ENCODE measurements at places on chromosomes 3 and 15. TPM values are rescaled to one million over a fixed set of nuclear protein-coding genes. Genes with fewer than 3 reads are reported as not detected.
A peak's percentile ranks its signal among the peaks of the same experiment; 100 is the strongest.

Gene MNS1
- 5.3 TPM for total RNA-seq

DNA sequence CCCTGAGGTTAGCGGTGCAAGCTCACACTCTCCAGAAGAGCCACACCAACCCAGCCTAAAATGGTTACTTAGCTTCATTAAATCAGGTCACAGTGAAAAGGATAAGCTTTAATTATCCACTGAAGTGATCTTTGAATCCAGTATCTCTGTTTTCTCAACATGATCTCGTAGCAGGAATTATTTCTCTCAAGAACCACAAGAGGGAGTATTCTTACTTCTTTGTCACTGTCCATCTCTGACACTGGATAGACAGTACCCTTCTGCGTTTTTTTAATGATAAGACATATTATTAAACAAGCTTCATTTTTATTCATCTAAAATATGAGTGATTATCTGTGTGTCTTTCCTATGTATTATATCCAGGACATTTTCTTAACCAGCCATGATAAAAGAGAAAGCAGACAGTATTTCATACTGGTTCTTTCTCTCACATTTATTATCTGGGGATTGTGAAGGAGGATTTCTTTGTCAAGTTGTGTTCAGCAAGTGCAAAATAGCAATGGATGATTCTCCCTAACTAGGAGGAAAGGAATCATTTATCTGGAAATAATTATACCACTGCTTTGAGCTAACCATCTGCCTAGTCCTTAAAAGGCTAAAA lies 105.4 kb upstream of the CCDC54 start:
- DNase-seq: peak; percentile 60

Gene LTF
- total RNA-seq: not detected

- DNase-seq: no peak
These were observed 48.1 kb downstream of the STAC start for GRCh38 chr3:36428445-36428844.

DNA sequence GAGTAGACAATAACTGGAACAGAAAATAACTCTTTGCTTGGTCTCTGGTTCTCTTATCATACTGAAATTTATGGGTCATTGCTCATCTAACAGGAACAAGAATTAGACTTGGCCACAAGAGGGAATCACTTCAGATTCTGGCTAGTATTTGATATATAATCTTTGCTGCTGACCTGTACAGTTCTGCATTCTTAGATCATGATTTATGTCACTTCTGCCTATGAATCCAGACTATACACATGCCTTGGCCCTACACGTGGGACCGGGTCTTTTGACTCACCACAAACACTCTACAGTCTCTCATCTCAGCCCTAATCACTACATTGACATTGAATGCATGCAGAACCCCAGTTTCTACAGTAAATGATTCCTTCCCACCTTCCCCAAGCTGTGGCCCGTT lies 162.5 kb upstream of the SOX2 start:
- DNase-seq: no peak

Measured in LHCN-M2 (cell line).